Stomach (tissue), 19 donors: ENCODE measurements at places on chromosomes 3 and 15. TPM values are rescaled to one million over a fixed set of nuclear protein-coding genes. Genes with fewer than 3 reads are reported as not detected.

DNA sequence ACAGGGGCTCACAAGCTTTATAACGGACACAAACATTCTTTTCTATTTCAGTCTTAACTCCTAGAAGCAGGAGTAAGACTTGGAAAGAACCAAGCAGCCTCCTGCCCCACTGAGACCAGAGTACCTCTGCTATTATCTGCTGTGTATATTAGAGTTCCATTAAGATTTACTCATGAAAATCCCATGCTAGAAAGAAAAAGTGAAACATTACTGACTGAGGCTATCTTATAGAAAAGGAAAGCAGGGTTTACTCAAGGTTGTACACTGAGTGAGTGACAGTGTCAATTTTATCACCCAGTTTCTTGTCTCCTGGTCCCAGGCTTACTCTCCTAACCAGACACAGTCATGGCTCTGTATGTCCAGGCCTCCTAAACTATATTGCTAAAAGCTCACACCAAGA is 97.9 kb upstream of the SOX2 start:
- no peaks in the 10 kb centered on the region for H3K27me3 ChIP-seq
- no peaks in the 10 kb centered on the region for H3K4me1 ChIP-seq
- DNase-seq: no peak
- H3K36me3 ChIP-seq: no peaks in the 10 kb centered on the region

- H3K27me3 ChIP-seq: peaks cover 7% of the 10 kb centered on the region
- H3K36me3 ChIP-seq: no peaks in the 10 kb centered on the region
- H3K4me1 ChIP-seq: peaks cover 25% of the 10 kb centered on the region
- peak; percentile 81 for DNase-seq
- H3K4me3 ChIP-seq: no peak overlapping the region
- H3K27ac ChIP-seq: no peak overlapping the region
Observed at GRCh38 chr15:65980824-65981456, 111.6 kb downstream of the RAB11A start.

GRCh38 chr15:67076147-67076843 is 10.9 kb downstream of the SMAD3 start:
- H3K27me3 ChIP-seq: no peaks in the 10 kb centered on the region
- H3K4me1 ChIP-seq: peaks cover 56% of the 10 kb centered on the region
- peak overlapping the region; percentile 81 for H3K27ac ChIP-seq
- no peaks in the 10 kb centered on the region for H3K36me3 ChIP-seq
- DNase-seq: peak; percentile 58
- no peak overlapping the region for H3K4me3 ChIP-seq

DNA sequence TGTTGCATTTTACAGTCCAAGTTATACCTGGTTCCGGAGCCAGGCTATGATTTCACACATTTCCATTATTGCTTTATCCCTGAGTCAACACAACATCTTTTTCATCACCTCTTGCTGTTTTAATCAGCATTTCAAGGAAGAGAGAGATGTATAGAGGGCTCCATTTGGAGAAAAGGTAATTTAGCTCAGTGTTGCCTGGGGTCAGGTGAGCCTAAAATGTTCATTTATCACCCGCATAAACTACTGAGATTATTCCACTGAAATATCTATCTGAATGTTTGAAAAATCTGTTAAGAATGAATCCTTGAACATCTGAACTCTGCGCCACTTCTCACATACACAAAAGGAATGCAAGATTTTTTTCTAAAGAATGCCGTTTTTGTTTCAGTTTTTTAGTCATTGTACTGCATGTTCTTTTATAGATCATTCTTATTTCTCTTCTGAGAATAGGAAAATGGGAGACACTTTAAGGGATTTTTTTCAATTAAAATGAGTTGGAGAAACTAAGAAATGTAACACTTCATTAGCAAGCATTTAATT is 51.5 kb upstream of the AGTR1 start:
- H3K27me3 ChIP-seq: no peaks in the 10 kb centered on the region
- no peaks in the 10 kb centered on the region for H3K4me1 ChIP-seq
- H3K27ac ChIP-seq: no peak overlapping the region
- no peak for DNase-seq
- H3K36me3 ChIP-seq: no peaks in the 10 kb centered on the region
- no peak overlapping the region for H3K4me3 ChIP-seq

- H3K4me3 ChIP-seq: no peak overlapping the region
- no peak for DNase-seq
- peaks cover 54% of the 10 kb centered on the region for H3K36me3 ChIP-seq
- peaks cover 32% of the 10 kb centered on the region for H3K4me1 ChIP-seq
- H3K27me3 ChIP-seq: no peaks in the 10 kb centered on the region
Observed at GRCh38 chr3:149004622-149005021, 13.3 kb downstream of the GYG1 start.

GRCh38 chr3:143795874-143796273 is 52.4 kb downstream of the SLC9A9 start:
- no peak overlapping the region for H3K27ac ChIP-seq
- DNase-seq: no peak
- H3K27me3 ChIP-seq: no peaks in the 10 kb centered on the region
- H3K36me3 ChIP-seq: no peaks in the 10 kb centered on the region

GOLGA6L10 gene
- 2.2 TPM for total RNA-seq

ZKSCAN7 gene
- total RNA-seq: 1.3 TPM

ITIH1 gene
- total RNA-seq: not detected

LOXL1 gene
- total RNA-seq: 6.2 TPM

P2RY14 gene
- 43.2 TPM for total RNA-seq

MINAR1 gene
- not detected for total RNA-seq
